ENCODE measurements at places on chromosomes 7 and 10. TPM values are rescaled to one million over a fixed set of nuclear protein-coding genes. Genes with fewer than 3 reads are reported as not detected.

GRCh38 chr7:51789489-51789888, 472.9 kb upstream of the COBL start:
- DNase-seq: no peak

GRCh38 chr10:6780008-6780677, 200.1 kb upstream of the PRKCQ start:
- DNase-seq: no peak

DNA sequence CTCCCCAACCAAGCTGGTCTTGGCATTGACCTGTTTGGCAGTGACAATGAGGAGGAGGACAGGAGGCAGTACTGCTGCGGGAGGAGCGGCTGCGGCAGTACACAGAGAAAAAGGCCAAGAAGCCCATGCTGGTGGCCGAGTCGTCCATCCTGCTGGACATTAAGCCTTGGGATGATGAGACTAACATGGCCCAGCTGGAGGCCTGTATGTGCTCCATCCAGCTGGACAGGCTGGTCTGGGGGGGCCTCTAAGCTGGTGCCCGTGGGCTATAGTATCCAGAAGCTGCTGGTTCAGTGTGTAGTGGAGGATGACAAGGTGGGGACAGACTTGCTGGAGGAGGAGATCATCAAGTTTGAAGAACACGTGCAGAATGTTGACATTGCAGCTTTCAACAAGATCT, 39.1 kb upstream of the ZNF273 start:
- no peak for DNase-seq

GRCh38 chr7:127979728-127980126, 51.5 kb downstream of the LRRC4 start:
- DNase-seq: no peak

DNA sequence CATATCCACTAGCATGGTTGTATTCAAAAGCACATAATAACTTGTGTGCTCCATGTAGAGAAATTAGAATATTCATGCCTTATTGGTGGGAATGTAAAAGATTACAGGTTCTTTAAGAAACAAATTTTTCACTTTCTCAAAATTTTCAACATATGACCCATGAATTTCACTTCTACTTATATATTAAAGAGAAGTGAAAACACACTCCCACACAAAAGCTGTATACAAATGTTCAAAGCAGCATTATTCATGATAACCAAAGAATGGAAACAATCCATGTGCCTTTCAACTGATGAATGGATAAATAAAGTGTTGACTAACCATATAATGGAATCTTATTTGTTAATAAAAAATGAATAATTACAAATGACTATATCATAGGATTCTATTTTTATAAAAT, 694.5 kb upstream of the PCDH15 start:
- no peak for DNase-seq

GRCh38 chr7:156578978-156579430, 61.6 kb upstream of the RNF32 start:
- no peak for DNase-seq

DNA sequence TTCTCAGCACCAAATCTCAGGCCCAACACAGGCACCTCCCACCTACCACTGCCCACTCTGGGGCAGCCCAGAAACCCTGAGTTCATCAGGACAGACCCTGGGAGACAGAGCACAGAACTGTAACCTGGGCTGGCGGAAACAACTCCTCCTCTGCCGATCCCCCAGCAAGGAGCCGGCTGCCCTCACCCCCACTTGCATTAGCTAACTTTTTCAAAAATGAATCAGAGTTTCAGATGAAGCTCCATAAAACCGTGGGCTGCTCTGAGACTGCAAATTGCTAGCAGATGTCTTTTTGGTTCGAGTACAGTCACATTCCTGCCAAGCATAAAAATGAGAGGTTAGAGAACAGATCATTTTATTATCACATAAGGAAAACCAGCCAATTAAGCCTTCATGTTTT, 93.4 kb upstream of the PARD3 start:
- no peak for DNase-seq

GRCh38 chr7:77771901-77772300, 26.3 kb downstream of the TMEM60 start:
- no peak for DNase-seq

GRCh38 chr10:110456523-110457091, 41.1 kb upstream of the DUSP5 start:
- no peak for DNase-seq

DNA sequence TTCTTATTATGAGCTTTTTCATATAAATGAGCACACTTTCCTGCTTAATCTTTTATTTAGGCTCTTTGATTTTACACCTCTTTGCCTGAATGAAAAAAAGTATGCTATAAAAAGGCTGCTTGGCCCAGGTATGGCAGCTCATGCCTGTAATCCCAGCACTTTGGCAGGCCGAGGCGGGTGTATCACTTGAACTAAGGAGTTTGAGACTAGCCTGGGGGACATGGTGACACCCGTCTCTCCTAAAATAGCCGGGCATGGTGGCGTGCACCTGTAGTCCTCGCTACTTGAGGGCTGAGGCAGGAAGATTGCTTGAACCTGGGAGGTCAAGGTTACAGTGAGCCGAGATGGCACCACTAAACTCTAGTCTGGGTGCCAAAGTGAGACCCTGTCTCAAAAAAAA, 72.9 kb downstream of the DOCK4 start:
- DNase-seq: no peak

- no peak for DNase-seq
Observed at GRCh38 chr7:81150951-81151361, 232.1 kb upstream of the SEMA3C start.

GRCh38 chr10:131269776-131270460, 41.6 kb downstream of the TCERG1L start:
- no peak for DNase-seq

GRCh38 chr10:28878236-28878970, 201.1 kb downstream of the BAMBI start:
- no peak for DNase-seq

- no peak for DNase-seq
Observed at GRCh38 chr7:5458921-5459480, 35.4 kb upstream of the TNRC18 start.

DNA sequence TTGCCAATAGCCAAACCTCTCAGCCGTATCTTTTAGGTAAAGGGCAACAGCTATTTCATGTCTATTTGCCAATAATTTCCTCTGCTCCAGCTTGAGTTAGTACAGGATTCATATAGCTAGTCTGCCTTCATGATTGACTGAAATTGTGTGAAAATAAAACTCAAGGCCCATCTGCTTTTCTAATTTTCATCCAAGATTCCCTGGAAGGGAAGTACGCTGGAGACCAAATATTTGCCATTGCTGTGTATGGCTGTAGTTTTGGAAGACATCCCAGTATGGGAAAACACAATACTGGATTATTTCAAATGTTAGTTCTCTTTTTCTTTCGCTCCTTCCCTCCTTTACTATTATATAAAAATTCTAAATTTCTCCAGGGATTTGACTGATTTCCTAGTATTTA, 652.4 kb downstream of the CNTNAP2 start:
- DNase-seq: no peak

DNA sequence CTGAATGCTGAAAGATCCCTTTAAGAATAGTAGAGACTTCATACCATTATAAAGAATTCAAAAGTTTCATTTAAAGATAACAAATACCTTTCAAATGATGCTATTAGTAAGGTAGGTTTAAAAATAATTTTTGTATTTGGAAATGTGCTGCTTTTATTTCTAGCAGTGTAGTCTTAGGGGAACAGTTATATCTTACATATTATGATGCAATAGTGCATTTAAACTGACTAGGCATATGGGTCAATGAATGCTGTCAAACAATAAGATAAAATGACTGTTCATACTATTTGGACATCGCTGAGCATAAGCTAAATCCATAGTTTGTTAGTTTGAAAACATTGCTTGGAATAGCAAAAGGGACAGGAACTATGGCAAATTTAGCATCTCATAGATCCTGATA, 354.8 kb upstream of the SEMA3A start:
- no peak for DNase-seq

- DNase-seq: no peak
Observed at GRCh38 chr10:80176526-80176925, 28.8 kb downstream of the ANXA11 start.

GRCh38 chr7:108528183-108528712, 2.3 kb upstream of the PNPLA8 start:
- DNase-seq: no peak

DNA sequence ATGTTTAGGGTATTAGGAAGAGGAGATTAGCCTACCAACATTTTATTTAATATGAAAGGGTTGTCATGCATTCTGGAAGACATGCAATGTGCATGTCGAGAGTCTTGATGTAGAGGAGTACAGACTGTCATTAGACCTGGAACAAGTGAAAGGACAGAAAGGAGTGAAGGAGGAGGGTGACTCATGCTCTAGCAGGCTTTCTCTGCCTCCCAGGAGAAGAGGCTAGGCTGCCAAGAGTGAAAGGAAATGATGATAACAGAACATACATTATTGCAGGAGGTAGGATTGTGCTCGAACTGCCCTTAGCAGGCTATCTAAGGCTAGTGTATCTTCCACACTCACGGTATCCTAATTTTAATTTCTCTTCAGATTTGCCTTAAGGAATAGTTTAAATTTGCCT, 228.8 kb downstream of the EXOC4 start:
- no peak for DNase-seq

GRCh38 chr10:50830066-50830465, 55.4 kb downstream of the A1CF start:
- no peak for DNase-seq

DNA sequence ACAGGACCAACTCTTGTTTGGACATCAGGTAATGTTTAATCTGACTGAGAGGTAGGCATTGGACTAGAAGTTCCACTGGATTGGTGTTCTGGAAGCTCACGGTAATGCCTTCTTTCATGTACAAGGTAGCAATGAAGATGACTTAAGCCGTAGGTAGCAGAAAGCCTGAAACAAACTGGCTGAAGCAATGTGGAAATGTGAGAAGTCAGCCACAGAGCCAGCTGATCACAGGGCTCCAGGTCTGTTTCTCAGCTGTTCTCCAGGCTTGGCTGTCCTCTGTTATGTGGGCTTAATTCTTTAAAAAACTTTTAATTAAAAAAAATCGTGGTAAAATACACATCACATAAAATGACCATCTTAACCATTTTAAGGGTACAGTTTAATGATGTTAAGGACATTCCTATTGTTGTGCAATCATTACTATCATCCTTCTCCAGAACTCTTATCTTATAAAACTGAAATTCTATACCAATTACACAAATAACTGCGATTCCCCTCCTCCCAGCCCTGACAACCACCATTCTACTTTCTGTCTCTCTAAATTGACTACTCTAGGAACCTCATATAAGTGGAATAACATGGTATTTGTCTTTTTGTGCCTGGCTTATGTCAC, 101.4 kb upstream of the ZNF32 start:
- no peak for DNase-seq

DNA sequence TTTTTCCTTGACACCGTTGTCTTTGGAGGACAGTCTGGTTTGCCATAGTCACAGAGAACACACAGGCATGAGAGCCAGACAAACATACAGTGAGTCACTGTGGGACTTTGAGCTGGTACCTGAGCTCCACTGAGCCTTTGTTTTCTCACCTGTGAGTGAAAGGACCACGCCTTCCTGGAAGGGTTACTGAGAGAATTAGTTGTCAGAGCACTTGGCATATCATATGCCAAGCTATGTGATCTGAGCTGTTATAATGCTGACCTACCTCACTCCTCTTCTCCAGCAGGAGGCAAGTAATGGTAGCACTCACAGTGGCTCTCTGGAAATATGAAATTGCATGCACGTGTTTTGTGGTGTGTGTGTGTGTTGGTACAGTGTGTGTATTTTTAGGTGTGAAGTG, 59.7 kb downstream of the CXCL12 start:
- no peak for DNase-seq

GRCh38 chr7:128931965-128932861, 5.5 kb upstream of the IRF5 start:
- no peak for DNase-seq

DNA sequence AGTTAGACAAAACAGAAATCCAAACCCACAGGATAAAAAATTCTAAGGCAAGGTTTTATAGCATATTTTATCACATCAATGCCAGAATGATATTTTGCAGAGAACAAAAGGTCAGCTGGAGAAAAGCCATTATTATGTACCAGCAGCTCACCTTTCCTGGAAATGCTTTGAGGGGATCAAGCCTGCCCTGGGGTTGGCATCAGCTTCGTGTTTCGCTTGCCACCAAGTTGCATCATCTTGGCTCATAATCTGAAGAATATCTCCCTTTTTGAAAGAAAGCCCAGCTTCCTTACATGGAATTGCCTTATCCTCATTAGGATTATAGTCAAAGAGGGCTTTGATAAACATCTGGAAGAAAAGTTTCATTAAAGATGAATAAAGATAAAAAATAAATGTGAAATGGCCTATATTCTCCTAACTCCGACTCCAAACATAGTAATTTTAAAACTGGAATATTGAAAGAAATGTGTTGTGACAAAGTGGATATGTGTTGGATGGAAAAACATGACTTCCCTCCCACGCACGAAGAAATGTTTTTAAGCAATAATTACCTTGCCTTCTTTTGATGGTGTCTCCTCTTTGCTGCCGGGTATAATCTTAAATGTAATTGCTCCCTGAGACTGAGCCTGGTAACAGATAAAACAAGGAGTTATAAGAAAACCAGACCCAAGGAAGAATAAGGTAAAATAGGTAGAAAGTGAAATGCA, 121.3 kb upstream of the ODAD2 start:
- no peak for DNase-seq

- no peak for DNase-seq
Observed at GRCh38 chr7:47143339-47143738, 438.6 kb downstream of the TNS3 start.

Gene KLLN
- total RNA-seq: 0.84 TPM

Gene FBXL13
- 0.18 TPM for total RNA-seq

Gene CTAGE4
- 1.8 TPM for total RNA-seq

Gene NPY
- not detected for total RNA-seq

Gene C10orf143
- total RNA-seq: 2.7 TPM

Gene CALCR
- not detected for total RNA-seq

Gene CDK5
- total RNA-seq: 18.1 TPM

Gene TRPV5
- total RNA-seq: not detected

Gene JAKMIP3
- total RNA-seq: 0.38 TPM

Gene HEPACAM2
- total RNA-seq: not detected

Gene LAMB4
- total RNA-seq: not detected

Gene ANXA8L1
- total RNA-seq: 1.1 TPM

Gene SKIDA1
- 0.29 TPM for total RNA-seq

All from activated CD8-positive, alpha-beta memory T cell treated with anti-CD3 and anti-CD28 coated beads, Interleukin-2, amount 10 ng/mL, durations not matched to agents 7 days and 5 days (primary cell).